ENCODE measurements at places on chromosomes 6 and 20.

GRCh38 chr6:150004101-150004782, 21.1 kb downstream of the RAET1L start:
- DNase-seq = no peak

DNA sequence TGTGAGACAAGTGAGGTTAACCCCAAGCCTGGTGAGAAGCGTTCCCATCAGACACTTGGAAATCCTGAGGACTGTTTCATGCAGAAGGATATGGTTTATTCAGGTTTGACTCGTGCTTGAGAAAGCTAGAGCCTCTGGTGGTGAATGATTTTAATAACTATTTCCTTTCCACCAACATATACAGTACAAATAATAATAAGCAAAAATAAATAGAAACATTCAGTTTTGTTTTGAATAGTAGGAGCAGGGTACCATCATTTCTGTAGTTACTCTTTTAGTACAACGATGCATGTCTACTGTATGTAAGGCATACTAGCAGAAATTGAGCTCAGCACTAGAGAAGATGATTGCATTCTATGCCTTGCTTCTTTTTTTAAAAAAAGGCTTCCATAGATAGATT, 33.5 kb downstream of the PLG start:
- no peak for DNase-seq

DNA sequence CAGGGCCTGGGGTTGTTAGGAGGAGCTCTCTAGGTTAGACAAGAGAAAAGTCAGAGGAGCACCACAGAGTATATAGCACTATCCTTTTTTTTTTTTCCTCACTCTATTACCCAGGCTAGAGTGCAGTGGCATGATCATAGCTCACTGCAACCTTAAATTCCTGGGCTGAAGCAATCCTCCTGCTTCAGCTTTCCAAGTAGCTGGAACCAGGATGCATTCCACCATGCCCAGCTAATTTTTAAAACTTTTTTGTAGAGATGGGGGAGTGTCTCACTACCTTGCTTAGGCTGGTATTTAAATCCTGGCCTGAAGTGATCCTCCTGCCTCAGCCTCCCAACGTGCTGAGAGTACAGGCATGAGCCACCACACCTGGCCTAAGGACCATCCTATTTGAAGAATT, 19.3 kb upstream of the AKIRIN2 start:
- DNase-seq = no peak

DNA sequence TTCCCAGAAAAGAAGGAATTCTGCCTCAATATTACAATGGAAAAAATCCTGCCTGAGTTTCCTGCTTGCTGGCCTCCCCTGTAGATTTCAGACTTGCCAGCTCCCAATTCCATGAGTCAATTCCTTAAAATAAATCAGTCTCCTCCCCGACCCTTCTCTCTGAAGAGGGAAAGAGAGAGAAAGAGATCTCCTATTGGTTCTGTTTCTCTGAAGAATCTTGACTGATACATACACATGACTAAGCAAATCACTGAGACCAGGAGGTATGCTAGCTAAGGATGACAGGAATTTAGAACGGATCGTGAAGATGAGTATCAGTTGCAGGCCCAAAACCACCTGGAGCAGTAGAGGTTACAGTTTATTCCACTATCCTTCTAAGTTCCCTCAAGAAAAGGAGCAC, 11.3 kb upstream of the RBM24 start:
- DNase-seq = no peak

DNA sequence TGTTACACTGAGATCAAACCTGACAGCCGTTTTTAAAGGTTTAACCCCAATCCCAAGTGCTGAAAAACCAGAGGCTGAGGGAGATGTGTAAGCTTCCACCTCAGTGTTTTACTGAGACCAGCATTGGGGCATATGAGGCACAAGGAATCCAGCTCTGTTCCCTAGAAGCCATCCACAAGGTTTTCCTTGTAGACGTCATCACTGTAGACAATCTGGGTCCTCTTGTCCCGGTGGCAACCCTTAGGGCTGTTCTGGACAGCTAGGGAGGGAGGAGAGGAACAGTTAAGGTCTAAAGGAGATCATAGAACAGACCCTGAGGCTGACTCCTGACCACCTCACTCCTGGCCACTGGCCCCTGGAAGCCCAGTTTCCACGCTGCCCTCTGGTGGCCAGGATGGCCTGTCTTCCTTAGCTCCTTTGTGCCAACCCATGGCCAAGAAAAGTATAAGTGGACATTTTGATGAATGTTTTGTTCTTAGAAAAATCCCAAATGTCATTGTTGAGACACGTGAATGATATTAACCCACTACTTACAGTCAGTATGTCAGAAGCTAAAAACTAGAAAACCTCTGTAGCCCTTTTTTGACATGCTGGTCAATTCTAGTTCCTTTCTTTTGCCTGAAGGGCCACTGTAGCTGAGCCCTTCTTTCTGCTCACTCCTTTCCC, 6.4 kb downstream of the CFB start:
- DNase-seq = no peak

GRCh38 chr20:7980332-7981046, 39.1 kb downstream of the TMX4 start:
- DNase-seq = no peak

- DNase-seq = no peak
These were observed 22.1 kb upstream of the TRDN start for GRCh38 chr6:123658848-123659247.

- no peak for DNase-seq
These were observed 38.1 kb downstream of the BICRAL start for GRCh38 chr6:42819803-42820511.

GRCh38 chr6:92121228-92121627, 1298.1 kb downstream of the EPHA7 start:
- no peak for DNase-seq

Data from cortex of kidney (tissue), 1 donor.